Cortex of kidney (tissue), 1 donor: ENCODE measurements at places on chromosomes 5 and 9.
A peak's percentile ranks its signal among the peaks of the same experiment; 100 is the strongest.

DNA sequence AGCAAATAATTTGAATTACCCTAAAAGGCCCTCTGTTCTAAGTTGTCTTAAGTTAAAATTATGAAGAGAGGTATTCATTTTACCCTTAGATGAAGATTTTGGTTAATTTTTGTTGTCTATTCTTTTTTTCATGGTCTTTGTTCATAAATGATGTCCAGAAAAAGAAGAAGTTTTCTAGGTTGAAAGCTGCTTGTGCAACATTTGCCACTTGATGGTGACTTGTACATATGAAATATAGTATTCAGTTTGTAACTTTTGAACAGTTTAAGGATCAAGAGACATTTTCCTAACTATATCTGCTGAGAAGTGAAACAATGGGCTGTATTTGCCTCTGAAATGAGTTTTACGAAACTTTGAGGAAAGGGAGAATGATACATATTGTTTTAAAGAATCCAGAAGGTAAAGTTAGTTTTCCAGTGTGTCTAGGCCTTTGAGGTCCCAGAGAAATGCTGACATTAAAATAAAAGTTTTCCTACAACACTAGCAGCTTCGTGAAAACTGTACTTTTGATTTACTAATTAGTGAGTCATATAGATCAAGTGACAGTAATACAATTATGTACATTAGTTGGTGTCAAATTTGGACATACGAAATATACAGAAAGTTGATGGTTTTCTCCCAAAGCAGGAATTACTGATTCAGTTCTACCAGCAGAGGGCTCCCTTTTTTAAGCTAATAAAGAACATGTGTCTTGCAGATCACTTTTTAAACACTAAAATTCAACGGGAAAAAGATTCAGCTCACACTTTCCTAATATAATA is 70.5 kb downstream of the PIK3R1 start:
- no peak for DNase-seq

DNA sequence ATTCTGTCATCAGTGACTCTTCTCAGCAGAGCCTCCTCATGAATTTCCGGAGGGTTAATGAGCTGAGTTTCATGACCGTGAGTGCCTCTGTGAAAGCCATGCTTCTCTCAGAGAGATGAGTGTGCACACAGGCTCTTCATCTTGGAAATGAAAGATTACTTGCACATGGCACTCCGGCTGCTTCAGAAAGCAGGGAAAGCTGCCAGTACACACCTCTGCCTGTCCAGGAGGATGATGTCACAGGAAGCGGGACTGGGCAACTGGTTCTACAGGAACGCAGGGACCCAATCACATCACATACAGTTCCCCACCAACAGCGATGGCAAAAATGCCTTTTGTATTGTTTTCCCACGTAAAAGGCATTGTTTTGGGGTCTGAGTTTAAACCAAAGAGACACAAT is 286.0 kb upstream of the DAP start:
- no peak for DNase-seq

- DNase-seq: no peak
Observed at GRCh38 chr9:17476401-17476800, 102.5 kb upstream of the SH3GL2 start.

DNA sequence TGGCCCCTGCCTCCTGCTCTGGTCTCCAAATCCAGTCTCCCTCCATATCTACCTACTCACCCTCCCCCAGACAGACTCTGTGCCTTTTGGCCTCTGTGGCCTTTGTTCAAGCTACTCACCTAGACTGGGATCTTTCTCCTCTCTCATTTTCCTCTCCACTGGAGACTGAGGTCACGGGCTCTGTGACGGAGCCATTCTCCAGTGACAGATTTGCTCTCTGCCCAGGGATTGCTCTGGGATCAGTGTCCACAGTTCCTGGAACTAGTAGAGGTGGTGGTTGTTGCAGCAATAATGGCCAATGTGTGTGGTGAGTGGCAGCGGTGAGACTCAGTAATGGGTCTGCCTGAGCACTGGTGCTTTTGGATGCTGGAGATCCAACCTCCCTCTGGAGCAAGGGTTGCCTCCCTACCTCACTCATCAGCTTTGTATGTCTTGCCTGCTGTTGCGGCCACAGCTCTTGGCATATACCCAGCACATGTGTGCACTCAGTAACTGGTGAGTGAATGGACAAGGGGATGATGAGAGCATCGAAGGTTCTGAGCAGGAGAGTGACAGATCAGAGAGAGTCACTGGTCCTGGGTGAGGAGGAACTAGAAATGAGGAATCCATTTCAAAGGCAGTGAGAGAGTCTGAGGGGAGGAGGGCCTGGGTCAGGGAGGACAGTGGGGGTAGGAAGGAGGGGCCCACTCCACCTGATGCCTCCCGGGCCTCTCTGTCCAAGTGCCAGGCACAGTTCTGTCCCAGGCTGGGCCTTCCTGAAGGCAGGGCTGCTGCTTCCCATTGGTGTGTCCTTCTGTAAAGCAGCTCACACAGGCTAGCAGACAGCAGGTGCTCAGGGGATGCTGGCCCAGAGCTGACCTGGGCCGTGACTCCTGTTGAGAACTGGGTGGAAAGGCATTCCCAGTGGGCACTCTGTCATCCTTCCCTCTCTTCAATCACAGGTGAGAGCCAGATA is 96.5 kb upstream of the PITX1 start:
- DNase-seq: no peak

DNA sequence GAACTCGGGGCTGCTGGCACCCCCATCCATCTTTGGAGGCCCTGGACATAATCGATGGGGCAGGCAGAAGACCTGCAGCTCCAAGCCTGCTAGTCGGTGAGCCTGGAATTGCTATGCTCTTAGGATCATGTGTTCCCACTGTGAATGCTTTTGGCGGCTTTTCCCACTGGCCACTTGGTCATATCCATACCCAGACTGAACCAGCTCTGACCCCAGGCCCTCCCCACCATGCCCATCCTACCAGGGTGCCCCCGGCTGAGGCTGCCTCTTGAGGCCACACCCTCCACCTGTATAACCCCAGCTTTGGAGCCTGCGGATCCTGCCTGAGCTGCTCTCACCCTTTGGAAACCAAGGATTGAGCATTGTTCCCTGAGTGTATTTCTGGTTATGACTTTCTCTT is 113.5 kb downstream of the TENT4A start:
- DNase-seq: no peak

- DNase-seq: no peak
Observed at GRCh38 chr9:98940276-98940675, 3.4 kb upstream of the COL15A1 start.

- no peak for DNase-seq
Observed at GRCh38 chr9:70255486-70255885, 3.3 kb upstream of the SMC5 start.

DNA sequence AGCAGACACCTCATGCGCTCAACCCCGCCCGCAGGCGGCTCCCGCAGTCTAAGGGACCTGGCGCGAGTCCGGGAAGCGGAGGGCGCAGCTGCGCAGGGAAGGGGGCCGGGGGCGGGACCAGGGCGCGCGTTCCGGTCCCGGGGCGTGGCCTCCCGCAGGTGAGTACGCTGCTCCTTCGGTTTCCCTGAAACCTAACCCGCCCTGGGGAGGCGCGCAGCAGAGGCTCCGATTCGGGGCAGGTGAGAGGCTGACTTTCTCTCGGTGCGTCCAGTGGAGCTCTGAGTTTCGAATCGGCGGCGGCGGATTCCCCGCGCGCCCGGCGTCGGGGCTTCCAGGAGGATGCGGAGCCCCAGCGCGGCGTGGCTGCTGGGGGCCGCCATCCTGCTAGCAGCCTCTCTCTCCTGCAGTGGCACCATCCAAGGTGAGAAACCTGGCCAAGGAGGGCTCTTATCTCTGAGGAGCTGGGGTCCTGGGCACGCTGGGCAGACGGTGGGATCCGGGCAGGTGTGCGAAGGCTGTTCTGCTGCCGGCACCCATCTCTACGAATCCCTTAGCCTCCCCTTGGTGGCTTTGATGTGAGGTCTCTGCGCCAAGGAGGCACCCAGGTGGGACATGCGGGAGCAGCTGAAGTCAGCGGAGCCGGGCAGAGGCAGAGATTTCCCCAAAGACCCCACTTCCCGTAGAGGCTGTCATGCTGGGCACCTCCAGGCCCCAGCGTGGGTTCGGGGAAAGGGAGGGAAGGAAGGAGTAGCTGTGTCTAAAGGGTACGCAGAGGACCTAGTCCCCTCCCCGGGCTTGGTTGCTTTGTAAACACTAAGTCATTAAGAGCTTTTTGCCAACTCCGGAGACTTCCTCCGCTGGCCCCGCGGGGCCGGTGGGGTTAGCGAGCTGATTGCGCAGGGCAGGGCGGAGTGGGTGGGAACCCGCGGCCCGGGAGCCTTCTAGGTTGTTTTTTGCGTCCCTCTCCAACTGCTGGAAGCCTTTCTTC is at the start of gene F2RL1:
Gene F2RL1 (plus strand): TSS at position 187 of the 988 bp plus-strand sequence. CDS start 153 bp downstream, at position 340.
- DNase-seq: peak; percentile 50

DNA sequence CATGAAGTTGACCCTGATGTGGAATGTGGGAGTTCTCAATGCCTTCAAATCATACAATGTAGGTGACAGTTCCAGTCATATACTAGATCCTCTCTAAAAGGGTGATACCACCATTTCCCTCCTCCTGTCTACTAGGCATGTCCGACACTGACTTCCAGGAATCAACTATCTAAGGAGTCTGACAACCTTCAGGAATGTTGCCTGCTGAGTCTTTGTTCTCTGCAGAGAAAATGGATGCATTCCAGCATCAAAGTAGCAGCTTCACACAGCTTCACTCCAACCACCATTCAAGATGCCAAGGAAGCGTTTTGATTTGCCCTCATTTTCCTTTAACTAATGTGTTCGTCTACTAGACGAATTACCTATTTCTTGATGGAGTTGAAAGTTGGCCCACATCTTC is 530.2 kb downstream of the EBF1 start:
- DNase-seq: no peak

- no peak for DNase-seq
Observed at GRCh38 chr5:15513431-15513830, 13.5 kb downstream of the FBXL7 start.

- no peak for DNase-seq
Observed at GRCh38 chr5:77133061-77133758, 46.1 kb upstream of the ZBED3 start.

DNA sequence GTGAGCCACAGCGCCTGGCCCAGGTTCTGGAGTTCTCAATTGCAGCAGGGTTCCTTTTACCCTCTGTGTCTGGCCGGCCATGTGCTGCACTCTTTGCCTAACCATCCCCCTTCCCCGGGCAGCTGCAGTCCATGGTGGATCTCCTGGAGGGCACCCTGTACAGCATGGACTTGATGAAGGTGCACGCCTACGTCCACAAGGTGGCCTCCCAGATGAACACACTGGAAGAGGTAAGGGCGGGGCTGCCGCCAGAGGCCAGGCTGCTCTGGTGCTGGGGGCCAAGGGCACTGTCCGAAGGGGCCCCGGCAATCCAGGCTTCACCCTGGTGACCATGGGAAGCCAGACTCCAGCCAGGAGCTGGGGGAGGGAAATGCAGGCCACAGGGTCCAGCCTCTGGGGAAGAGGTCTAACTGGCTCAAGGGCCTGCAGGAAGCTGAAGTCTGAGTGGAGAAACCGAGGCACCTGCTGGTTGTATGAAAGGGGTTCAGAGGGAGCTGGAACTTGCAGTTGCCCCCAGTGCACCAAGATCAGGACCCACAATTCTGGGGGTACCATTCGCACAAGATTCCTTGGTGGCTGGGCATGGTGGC is 18.1 kb downstream of the OLFML2A start:
- DNase-seq: no peak
